ENCODE measurements at places on chromosomes 5 and 9. TPM values are rescaled to one million over a fixed set of nuclear protein-coding genes. Genes with fewer than 3 reads are reported as not detected.

HTR1A gene
- total RNA-seq, result not detected

NR5A1 gene
- total RNA-seq, result not detected

OLFM1 gene
- total RNA-seq, result 0.44 TPM

OLFML2A gene
- 11.5 TPM for total RNA-seq

PPP1R2B gene
- under 0.01 TPM for total RNA-seq

IFNB1 gene
- not detected for total RNA-seq

PRR16 gene
- 13.2 TPM for total RNA-seq

PCDHGA7 gene
- 4.3 TPM for total RNA-seq

CETN3 gene
- 10.3 TPM for total RNA-seq

LSM11 gene
- total RNA-seq, result 2.0 TPM
